ENCODE measurements at places on chromosomes 2 and 18. TPM values are rescaled to one million over a fixed set of nuclear protein-coding genes. Genes with fewer than 3 reads are reported as not detected.

DNA sequence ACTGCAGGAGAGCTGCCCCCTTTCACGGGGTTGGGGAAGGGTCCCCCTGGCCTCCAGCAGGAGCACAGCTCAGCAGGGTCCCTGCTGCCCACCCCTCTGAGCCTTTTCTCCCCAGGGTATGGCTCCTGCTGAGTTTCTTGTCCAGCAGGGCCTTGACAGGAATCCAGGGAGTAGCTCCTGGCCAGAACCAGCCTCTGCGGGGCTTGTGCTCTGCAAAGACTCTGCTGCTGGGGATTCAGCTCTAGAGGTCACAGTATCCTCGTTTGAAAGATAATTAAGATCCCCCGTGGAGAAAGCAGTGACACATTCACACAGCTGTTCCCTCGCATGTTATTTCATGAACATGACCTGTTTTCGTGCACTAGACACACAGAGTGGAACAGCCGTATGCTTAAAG is 21.2 kb downstream of the FOSL2 start:
- no peak for DNase-seq

DNA sequence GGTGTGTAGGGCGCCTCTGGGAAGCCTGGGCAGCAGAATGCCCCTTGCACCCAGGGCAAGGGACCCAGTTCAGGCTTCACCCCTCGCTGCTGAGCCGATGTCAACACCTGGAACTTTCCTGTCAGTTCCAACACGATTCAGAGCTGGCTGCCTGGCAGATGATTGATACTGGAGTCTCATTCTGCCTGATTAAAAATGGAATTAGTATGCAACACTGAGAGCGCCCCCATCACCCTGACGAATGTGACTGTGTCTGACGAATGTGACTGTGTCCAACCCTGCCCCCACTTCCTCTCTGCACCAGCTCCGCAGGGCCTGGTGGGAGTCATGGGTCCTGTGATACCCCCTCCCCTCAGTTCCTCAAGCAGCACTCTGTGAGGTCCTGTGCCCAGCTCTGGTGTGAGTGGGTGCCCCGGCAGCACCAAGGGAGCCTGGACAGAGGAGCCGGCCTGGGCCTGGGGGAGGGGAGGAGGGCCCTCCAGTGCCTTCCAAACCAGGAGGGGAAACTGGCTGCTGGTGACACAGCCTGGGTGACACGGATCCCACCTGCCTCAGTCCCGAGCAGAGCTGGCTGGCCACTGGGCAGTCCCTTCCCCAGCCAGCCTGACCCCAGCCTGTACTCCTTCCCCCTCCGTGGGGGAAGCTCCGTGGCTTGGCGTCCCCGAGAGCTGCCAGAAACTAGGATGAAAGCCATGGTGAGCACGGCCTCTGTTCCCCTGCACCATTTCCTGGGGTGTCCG is 41.4 kb upstream of the ALPP start:
- peak; percentile 68 for DNase-seq

VIL1 gene
- total RNA-seq = not detected

C1GALT1C1L gene
- 0.48 TPM for total RNA-seq

DNA sequence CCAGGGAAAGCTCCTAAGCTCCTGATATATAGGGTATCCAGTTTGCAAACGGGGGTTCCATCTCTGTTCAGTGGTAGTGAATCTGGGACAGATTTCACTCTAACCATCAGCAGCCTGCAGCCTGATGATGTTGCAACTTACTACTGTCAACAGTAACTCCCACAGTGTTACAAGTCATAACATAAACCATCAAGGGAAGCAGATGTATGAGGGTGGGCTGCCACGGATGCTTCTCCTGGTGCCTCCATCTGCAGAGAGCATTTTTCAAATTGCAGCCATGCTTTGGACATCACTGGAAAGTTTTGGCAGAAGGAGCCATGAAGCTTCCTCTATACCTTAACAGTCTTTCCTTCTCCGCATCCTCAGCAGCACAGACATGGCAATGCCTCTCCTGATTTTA is 234.5 kb downstream of the ANKRD36B start:
- no peak for DNase-seq

- no peak for DNase-seq
Observed at GRCh38 chr18:34951625-34952379, 89.4 kb upstream of the MAPRE2 start.

CHRNG gene
- not detected for total RNA-seq

DNA sequence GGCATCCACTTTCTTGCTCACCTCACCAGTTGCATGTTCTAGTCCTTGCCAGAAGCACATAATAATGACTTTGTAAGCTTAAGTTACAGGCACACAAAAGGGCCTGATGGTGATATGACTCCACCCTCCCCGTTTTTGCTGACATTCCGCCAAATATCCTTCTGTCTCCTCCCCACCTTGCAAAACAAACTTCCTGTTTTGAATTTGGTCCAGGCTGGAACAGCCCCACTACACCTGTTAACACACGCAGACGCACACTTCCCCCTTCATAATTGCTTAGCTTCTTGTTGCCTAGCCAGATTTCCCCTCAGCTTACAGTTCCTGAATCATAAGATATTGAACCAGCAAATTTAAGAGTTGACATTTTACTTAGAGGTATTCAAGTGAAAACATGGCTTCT is at the start of gene MGAT5:
Gene MGAT5 (plus strand): TSS at position 269 of the 400 bp plus-strand sequence. CDS start 332 bp downstream, outside the sequence.
- no peak for DNase-seq

GRCh38 chr2:114113518-114113917 is 223.6 kb downstream of the ACTR3 start:
- DNase-seq = no peak

- DNase-seq = no peak
Observed at GRCh38 chr2:224849264-224849663, 133.1 kb upstream of the CCDC195 start.

GRCh38 chr2:219944866-219945265 is 317.4 kb downstream of the SLC4A3 start:
- no peak for DNase-seq

DNA sequence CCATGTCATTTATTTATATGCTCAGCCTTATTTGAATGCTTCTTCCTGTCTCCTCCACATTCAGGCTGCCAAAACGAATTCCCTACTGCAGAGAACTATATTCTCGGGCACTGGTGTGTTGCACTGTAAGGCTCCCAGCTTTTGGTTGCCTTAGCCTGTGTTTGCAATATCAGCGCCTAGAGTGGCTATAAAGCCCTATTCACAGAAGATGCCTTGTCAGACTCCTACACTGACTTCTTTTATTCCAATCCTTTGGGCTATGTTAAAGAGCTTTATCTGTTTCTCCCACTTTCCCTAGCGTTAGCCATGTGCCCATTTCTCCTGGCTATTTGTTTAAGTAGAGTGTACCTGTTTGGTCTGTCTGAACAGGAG is 62.4 kb upstream of the EHBP1 start:
- DNase-seq = no peak

CHRND gene
- 0.11 TPM for total RNA-seq

- DNase-seq = peak; percentile 70
Observed at GRCh38 chr2:3612639-3613523, 18.0 kb downstream of the COLEC11 start.

CCDC102B gene
- 8.1 TPM for total RNA-seq

- no peak for DNase-seq
Observed at GRCh38 chr18:52484977-52485376, 145.0 kb downstream of the DCC start.

DNA sequence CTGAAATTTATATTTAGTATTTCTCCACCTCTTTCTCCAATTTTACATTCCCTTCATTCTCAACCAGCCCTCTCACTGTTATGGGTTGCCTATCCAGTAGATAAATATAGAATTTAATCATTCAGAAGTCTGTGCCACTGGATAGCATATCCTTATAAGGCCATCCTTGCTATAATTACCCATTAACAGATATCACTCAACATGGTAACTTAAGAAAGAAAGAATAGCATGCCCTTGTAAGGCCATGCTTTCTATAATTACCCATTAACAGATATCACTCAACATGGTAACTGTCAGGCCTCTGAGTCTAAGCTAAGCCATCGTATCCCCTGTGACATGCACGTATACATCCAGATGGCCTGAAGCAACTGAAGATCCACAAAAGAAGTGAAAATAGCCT is 1137.4 kb upstream of the FAM98A start:
- DNase-seq = no peak

- DNase-seq = no peak
Observed at GRCh38 chr18:45657357-45658335, 42.4 kb downstream of the SLC14A2 start.

DNA sequence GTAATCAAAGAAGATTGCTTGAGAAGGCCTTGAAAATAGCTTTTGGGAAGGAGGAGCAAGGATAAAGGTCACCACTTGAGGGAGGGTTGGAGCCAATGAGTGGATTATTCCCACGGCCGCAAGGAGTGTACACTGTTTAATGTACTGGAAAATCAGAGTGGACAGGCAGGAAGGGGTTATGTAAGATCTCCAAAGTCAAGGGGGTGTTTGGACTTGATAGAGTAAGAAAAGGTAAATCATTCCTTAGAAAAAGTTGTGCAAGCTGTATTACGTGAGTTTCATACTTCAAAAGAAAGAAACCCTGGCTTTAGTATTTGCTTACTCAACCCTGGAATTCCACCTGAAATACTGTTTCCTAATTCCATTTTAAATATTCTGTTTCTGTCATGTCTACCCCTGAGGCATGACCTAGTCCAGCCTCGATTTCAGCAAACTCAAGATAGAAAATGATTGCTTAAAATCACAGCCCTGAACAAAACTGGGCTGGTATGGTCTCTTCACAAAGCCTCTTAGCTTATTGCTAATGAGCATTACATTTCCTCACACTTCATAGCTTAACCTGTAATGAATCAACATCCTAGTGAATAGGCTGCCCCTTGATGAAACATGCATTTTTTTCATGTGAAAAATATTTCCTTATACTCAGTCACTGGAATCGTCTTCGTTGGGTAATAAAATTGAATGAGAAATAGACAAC is 1.1 kb downstream of the MREG start:
- DNase-seq = no peak

DNA sequence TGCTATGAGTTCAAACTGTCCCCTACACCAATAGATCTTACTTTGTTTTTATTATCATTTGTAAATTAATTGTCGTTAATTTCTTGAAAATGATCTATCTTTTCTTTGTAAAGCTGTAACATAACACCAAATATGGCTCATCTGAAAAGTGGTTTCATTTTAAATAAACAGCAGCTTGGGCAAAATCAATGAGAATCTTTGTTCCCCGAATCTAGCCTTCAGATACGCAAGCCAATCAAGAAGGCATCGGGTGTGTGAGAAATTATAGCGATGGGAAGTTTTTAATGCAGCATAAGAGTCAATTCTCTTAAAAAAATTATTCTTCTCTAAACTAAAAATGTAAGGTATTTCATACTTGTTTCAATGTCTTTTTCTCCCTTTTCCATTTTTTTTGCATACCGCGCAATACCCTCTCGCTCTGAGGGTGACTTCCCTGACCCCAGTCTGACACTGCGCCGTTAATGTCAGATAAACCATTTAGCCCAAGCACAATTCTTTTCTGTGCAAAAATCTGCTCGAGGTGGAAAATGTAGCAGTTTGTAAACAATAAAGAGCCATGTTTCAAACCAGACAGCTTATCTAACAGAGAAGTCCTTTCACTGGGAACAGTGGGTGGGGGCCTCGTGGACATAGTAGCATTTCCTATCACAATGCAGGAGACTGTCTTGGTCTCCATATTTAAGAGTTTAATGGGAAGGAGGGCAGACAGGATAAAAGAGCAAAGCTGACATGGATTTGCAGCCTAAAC is 129.4 kb downstream of the TCF4 start:
- no peak for DNase-seq

- no peak for DNase-seq
Observed at GRCh38 chr2:222228054-222228453, 70.7 kb downstream of the PAX3 start.

DNA sequence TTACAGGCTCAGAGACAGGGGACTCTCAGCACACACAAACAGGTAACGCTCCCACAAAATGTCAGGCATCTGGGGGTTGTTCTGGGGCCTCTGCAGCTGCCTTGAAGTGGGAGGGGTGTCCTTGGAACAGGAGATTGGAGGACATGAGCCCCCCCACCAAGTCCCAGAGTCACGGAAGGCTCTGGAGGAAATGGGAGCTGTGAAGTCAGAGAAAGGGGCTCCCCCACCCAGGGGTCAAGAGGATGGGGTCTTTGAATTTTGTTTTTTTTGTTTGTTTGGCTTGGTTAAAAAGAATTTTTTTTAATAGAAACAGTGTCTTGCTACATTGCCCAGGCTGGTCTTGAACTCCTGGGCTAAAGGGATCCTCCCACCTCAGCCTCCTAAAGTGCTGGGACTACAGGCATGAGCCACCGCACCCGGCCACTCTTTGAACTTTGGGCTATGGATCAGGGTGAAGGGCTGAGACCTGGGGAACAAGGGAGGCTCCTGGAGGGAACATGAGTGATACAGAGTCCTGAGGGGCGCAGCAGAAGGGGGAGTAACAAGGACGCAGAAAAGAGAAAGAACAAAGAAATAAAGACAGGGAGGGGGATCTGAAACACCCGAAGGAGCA is 46.8 kb downstream of the TNS1 start:
- DNase-seq = no peak
